ENCODE measurements at places on chromosomes 13 and 19. TPM values are rescaled to one million over a fixed set of nuclear protein-coding genes. Genes with fewer than 3 reads are reported as not detected.

ZNF497 gene
- total RNA-seq, result 16.2 TPM

ZNF667 gene
- 10.4 TPM for total RNA-seq

ZNF835 gene
- total RNA-seq, result 9.7 TPM

SGTA gene
- 43.4 TPM for total RNA-seq

MAST3 gene
- total RNA-seq, result 5.1 TPM

POLRMT gene
- total RNA-seq, result 35.5 TPM

ONECUT3 gene
- not detected for total RNA-seq

LRCH1 gene
- 13.5 TPM for total RNA-seq

MAMSTR gene
- total RNA-seq, result 0.54 TPM

POU2F2 gene
- total RNA-seq, result 0.49 TPM

ZNF442 gene
- 6.3 TPM for total RNA-seq

TEKTIP1 gene
- total RNA-seq, result 1.9 TPM

DLL3 gene
- total RNA-seq, result not detected

OR10H5 gene
- not detected for total RNA-seq

PPFIA3 gene
- total RNA-seq, result 4.6 TPM

ZNF471 gene
- total RNA-seq, result 8.5 TPM

UBE2L5 gene
- total RNA-seq, result not detected

ZNF790 gene
- 11.7 TPM for total RNA-seq

NKG7 gene
- total RNA-seq, result not detected

NUFIP1 gene
- 3.3 TPM for total RNA-seq

LAIR2 gene
- total RNA-seq, result not detected

ZNF708 gene
- total RNA-seq, result 25.1 TPM

ATP4B gene
- not detected for total RNA-seq

SH2D3A gene
- 19.8 TPM for total RNA-seq

KLK1 gene
- 6.6 TPM for total RNA-seq

All from thyroid gland (tissue), 4 donors.